ENCODE measurements at places on chromosomes 12 and 14.

GRCh38 chr12:64007853-64008252 lies 163.4 kb downstream of the SRGAP1 start:
- DNase-seq, result no peak

- DNase-seq, result no peak
Observed at GRCh38 chr12:127245009-127245408, 1022.0 kb upstream of the TMEM132C start.

- DNase-seq, result peak; percentile 27
Observed at GRCh38 chr14:37903343-37904191, 304.1 kb upstream of the SSTR1 start.

DNA sequence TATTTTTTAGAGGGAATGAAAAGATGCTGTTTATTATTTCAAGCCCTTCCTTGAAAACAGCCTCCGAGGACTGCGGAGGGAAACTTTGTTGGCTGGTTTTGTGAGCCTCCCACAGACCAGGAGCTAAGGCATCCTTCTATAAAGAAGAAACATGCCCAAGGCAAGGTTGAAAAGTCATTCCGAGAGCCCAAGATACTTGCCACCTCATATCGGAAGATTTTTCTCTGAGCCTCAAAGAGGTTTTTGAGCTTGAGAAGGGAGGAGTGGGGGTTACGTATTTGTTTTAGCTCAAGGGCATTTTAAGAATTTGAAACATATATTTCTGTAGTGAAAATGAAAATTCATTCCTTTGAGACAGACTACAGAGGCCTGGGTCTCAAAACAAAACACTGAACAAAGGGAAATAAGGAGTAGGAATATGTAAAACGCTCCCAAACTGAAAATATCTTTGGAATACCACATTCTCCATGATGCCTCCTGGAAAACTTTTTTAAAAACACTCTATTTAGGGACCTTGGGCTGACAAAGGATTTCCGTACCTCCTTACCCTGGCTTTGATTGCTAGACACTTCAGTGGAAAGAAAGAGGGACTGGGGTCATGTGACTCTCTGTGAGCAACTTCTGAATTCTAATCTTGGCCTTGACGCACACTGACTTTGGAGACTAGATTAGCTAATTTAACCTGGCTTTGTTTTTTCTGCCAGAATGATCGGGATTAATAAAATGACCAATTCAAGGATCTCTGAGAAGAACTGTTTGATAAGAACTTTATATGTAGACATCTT lies 180.9 kb downstream of the SRGAP1 start:
- DNase-seq, result no peak

DNA sequence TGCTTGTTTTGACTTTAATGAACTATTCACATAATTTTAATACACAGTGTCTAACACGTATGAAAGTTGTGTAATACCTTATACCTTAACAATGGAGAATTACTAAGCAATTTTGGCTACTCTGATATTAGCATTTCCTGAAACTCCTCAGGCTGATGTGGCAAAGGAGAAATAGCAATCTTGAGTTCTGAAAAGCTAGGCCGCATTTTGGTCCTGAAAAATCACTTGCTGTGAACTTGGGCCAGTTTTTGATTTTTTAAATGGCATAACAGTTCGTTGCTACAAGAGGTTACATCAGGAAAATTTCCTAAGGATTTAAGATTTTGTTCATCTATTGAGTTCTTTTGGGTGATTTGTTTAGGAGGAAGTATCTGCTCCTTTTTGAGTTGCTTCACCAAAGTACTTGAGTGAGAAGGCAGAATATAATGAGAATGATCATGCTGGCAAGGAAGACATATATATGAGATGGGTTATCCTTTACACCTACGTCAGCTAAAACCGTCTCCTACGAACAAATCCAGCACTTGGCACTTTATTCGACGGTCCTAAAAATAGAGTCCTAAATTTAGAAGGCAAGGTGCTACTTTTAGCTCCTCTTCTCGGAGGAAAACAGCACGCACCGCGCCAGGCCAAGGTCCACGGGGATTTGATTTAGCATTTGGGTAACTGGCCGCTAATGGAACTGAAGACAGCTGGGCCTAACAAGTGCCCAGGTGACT lies 32.2 kb downstream of the MIA2 start:
- DNase-seq, result no peak

DNA sequence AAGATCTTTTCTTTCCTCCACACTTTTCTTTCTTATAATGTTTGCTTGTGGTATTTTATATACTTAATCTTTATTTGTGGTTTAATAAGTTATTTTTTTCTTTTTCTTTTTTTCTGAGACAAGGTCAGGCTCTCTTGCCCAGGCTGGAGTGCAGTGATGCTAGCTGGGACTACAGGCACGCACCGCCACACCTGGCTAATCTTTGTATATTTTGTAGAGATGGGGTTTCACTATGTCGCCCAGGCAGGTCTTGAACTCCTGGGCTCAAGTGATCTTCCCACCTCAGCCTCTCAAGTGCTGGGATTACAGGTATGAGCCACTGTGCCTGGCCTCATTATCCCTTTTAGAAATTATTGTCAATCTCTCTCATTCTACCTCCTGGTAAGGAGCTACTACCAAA lies 87.1 kb downstream of the SCFD1 start:
- DNase-seq, result no peak

- no peak for DNase-seq
Observed at GRCh38 chr12:121287267-121287954, 9.1 kb downstream of the CAMKK2 start.
